ENCODE measurements at places on chromosomes 7 and 10.

- DNase-seq = no peak
These were observed 62.4 kb downstream of the HIBADH start for GRCh38 chr7:27600247-27600646.

DNA sequence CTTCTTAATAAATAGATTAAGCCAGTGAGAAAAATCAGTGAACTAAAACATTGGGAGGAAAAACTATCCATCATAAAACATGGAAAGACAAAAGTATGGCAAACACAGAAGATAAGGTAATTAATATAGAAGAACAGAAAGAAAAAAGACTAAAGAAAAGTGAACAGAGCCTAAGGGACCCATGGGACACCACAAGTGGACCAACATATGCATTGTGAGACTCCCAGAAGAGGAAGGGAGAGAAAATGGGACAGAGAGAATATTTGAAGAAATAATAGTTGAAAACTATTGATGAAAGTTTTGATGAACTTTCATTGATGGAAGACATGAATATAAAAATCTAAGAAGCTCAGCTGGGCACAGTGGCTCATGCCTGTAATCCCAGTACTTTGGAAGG, 71.3 kb downstream of the ZNF783 start:
- no peak for DNase-seq

DNA sequence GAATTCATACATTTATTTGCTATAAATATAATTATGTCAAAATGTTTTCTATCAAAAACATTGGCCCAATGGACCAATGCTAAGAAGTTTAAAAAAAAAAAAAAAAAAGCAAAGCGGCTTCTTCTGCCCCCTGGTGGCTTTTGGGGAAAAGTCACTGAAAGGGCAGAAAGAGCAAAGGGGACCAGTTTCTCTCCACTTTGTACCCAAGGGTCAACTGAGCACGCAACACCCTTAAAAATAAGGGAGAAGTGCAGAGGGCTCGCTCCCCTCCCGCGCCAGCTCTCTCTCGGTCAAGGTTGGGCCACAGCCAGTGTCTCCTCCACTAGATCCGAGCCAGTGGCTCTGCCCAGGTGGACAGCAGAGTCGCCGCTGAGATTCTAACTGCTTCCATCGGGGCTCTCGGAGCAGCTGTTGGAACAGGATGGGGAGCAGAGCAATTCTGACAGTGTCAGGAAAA, 136.4 kb upstream of the FGFR2 start:
- peak; percentile 34 for DNase-seq

GRCh38 chr7:100711369-100711768, 5.4 kb downstream of the POP7 start:
- no peak for DNase-seq

GRCh38 chr10:130897815-130898214, 413.7 kb downstream of the TCERG1L start:
- DNase-seq = no peak

DNA sequence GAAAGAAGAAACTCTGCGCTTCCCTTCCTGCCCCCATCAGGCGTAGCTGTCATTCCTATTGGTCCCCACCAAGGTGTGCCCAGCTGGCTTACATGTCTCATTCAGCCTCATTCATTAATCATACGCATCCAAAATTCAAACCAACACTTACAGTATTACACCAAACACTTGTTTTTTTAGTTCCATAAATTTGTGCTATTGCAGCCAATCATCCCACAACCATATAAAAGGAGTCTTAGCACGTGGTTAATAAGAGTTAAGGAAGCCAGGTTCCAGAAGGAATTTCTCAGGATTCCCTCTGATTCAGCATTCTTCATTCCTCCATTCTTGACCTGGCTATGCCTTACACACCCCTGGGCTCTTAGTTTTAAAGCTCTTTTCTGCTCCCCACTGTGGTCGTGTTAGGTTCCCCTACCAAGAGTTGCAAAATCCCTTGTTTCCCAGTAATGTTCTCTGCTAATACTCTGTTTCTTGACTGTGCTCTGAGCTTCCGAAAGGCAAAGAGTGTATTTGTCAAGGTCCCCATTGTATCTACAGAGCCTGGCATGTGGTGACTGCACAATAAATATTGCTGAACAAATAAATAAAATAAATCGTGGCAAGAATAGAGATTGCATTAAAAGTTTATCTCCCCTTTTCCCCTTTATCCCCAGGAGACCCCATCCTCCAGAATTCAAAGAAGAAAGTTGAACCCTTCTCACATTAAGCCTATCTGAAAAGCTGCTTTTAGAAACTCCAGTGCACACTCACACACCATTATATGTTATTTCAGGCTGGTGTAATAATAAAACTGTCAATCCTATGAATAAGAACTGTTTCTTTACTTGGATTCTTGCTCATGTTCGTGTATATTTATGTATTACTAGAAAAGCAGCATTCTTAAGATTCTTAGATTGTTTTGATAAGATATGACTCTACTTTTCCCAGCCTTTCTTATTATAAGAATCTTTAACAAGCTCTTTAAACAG, 514.4 kb downstream of the INHBA start:
- DNase-seq = no peak

DNA sequence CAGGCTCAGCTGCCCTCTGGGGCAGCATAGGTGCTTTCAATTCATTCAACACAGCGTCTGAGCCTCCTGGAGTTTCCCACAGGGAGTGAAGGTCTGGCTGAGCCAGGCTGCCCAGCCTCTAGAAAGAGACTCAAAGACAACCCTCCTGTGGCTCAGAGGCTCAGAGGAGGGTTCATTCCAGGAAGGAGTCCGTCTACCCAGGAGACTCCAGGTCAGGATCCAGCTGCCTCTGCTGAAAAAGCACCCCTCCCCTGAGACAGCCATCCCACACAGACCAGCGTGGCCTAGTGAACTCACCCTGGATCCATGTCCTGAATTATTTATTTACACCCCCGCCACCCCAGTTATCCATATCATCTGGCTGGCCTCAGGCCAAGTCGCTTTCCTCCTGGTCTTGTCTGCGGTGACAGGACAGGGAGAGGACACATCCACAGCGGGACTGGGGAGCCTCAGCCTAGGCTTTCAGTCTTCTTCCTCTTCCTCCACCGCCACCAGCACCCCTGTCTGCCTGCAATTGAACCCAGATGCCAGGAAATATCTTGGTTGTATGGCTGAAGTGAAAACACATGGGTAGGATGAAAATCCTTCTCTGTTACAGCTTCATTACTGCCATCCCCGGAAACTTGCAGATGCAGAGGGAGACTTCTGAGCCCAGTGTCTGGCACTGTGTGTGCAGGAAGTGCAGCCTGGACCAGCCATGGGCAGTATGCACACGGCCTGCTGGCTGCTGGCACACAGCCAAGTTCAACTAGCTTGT, 44.0 kb upstream of the COL13A1 start:
- no peak for DNase-seq

GRCh38 chr7:152344253-152344652, 91.5 kb downstream of the KMT2C start:
- no peak for DNase-seq

DNA sequence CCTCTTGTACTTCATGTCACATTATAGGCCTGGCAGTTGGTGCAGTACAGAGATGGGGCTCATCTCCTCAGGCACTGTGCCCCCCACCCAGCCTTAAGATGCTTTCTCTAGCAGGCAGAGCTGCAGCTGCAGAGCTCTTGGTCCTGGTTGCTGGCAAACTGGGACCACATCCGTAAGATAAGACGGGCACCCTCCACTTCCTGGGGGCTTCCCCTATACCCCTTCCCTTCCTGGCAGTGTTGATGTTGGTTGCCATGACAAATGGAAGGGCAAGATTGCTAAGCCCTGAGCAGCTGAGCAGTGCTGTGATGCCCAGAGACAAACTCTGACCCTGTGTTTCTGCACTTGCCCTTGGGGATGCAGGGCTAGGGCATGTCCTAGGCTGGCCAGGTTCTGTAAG, 103.4 kb upstream of the ANLN start:
- no peak for DNase-seq

DNA sequence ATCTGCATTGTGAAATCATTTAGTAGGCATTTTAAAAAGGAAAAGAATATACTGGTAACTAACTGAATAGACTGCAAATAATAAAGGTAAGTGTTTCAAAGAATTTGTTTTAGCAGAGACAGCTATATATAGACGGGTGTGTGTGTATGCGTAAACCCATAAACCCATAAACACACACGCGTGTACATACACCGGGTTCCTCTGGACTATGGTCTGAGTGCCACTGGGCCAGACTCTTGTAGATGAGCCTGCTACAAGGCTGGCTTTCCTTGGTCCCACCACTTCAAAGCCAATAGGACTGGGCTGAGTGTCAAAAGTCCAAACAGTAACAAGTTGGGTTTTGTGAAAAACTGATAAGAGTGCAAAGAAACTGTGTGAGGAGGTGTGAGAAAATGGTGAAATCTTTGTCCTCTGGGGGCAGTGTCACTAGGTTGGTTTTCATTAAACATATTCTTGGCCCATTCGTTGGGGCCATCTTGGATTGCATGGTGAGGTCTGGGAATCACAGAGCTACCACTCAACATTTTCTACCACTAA, 39.8 kb downstream of the GNA12 start:
- no peak for DNase-seq

GRCh38 chr10:119176166-119176565, 2.4 kb downstream of the PRDX3 start:
- DNase-seq = no peak

- DNase-seq = no peak
These were observed 185.6 kb downstream of the ANK3 start for GRCh38 chr10:60203993-60204618.

DNA sequence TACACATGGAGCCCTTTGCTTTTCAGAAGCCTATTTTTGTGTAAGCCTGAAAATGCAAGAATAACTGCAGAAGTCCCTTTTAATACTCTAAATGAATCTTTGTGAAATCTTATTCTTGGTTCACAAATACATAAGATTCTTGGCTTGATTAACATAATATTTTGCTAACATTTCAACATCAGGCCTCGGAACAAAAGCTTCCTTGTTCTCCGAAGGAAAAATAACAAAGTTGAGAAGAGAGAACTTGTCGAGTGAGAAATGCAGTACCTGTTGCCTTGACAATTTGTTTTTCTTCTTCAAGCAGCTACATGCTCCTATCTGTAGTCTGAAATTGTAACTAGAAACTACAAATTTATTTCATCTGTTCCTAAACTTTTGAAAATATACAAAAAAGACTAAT, 8.5 kb downstream of the NT5C2 start:
- DNase-seq = no peak

GRCh38 chr7:142925413-142925812, 8.1 kb downstream of the TRPV5 start:
- DNase-seq = no peak

- DNase-seq = no peak
These were observed 189.7 kb downstream of the THSD7A start for GRCh38 chr7:11642276-11642675.

DNA sequence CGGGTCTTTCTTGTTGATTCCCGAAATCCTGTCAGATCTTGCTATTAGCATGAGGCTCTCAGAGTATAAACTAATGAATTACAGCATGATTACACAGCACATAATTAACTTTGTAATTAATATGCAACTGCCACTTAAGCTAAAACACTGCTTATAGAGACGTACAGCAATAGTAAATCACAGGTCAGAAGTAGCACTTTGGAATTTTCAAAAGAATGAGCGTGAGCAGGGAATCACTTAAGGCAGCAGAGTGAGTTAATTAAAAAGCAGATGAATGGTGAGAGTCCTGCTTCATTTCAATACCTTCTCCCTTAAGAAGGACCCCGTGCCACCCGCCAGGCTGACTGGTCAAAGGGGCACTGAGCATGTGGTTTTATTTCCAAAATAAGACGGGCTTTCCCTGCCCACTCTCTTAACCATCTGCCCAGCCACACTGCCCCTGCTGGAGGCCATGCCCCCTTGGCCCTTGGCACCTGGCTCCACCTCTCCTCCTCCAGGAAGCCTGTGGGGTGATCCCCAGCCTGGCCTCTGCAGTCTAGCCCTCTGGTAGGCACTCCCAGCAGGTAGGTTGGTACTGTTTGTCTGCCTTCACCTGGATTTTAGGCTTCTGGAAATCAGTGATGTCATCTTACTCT, 117.8 kb downstream of the ZMIZ1 start:
- no peak for DNase-seq

GRCh38 chr10:48459270-48460150, 145.4 kb downstream of the ARHGAP22 start:
- no peak for DNase-seq

All from GM19239 (cell line).